ENCODE measurements at places on chromosomes 3 and 15.

DNA sequence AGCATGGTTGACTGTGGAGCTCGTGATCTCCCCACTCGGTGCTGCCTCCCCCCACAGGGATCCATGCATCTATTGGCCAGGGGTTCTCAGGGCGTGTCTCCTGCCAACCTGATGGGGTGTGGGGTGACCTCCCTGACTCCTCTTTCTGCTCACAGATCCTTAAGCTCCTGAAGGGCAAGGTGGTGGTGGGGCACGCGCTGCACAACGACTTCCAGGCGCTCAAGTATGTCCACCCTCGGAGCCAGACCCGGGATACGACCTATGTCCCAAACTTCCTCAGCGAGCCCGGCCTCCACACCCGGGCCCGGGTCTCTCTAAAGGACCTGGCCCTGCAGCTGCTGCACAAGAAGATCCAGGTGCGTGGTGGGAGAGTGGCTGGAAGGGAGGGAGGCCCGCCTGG, 7.9 kb downstream of the AEN start:
- no peak for DNase-seq

DNA sequence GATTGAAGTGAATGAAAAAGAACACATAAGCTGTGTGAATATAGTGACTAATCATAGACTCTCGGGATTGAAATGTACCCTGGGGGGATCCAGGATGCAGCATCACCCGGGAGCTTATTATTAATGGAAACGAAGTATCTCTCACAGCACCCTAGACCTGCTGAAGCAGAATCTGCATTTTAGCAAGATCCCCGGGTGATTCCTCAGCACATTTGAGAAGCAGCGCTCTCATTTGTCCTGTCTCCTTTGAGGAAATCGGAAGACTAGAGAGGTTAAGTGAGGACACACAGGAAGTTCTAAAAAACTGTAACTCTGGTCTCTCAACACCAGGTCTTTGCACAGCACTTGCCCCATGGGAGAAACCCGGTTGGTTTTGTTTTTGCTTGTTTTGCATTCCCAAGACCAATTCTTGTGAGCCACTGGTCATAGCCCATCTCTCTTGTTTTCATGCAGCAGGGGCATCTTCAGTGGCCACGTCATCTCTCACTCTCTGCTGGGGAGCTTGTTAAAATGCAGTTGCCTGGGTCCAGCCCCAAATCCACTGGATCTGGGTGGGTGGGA, 30.2 kb downstream of the ZNF710 start:
- DNase-seq: no peak

GRCh38 chr3:37800022-37800551, 61.6 kb upstream of the CTDSPL start:
- DNase-seq: no peak

GRCh38 chr3:112411425-112411824, 78.5 kb downstream of the CD200 start:
- DNase-seq: no peak

DNA sequence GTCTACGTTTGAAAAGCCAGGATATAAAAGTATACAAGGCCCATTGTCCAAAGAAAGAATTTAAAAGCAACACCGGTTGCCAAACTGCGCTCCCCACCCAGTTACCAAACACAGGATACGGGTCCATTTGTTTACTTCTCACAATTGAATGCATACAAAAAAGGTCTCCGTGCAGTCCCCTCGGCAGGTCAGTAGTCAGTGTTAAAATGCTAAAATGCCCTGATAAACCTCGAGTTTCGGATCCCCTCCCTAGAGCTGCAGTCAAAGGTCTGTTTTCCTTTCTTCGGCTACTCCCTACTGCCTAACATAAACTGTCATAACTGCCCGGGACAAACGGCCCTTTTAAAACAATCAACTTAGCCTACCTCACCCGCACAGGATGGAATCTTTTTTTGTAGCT, 534.6 kb downstream of the FOXP1 start:
- DNase-seq: no peak

DNA sequence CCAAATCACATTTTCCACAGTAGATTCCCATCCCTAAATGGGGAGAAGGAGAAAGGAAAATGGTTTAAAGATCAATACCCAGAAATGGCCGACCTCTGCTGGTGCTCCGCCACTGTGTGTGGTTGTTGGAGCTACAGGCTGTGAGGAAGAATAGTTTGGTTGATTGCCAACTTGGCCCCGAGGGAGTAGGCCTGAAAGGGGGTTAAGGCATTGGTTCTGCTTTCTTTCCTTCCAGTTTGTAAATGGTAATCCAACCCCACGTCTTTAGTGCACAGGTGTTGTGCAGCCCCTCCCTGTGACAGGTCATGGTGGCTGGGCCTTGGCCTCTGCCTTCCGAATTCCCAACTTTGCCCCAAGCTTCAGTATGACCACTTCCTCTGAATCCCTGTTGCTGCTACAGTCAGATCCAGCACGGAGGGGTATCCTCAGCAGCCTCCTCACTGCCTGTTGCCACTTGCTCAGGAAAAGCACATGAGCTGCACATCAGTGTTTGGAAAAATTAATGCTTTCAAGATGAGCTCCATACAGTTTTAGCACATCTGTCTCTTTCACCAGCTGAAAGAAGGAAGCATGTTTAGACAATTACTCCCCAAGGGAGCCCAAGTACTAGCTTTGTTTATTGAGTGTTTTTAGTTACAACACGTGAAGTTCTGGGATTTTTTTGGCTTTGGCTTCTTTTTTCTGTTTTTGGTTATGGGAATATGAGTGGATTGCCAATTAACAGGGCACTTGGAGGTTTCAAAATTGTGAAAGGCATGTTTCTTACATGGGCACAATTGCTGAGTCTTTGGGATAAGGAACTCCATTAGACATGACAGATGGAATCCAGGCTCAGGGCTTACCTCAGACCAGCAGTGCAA, 92.3 kb upstream of the ROPN1 start:
- no peak for DNase-seq
